Adipocyte (in vitro differentiated cells): ENCODE measurements at places on chromosomes 1 and 21.
A peak's percentile ranks its signal among the peaks of the same experiment; 100 is the strongest.

GRCh38 chr21:38654580-38654979 lies 151.1 kb upstream of the ETS2 start:
- DNase-seq: no peak

GRCh38 chr1:153494976-153495535 lies 34.6 kb upstream of the S100A7 start:
- DNase-seq: peak; percentile 91

- DNase-seq: no peak
Observed at GRCh38 chr21:31892686-31893085, 19.9 kb downstream of the HUNK start.

- no peak for DNase-seq
Observed at GRCh38 chr1:163055005-163055404, 14.2 kb upstream of the RGS4 start.

GRCh38 chr1:35175098-35175576 lies 17.8 kb downstream of the SFPQ start:
- no peak for DNase-seq

DNA sequence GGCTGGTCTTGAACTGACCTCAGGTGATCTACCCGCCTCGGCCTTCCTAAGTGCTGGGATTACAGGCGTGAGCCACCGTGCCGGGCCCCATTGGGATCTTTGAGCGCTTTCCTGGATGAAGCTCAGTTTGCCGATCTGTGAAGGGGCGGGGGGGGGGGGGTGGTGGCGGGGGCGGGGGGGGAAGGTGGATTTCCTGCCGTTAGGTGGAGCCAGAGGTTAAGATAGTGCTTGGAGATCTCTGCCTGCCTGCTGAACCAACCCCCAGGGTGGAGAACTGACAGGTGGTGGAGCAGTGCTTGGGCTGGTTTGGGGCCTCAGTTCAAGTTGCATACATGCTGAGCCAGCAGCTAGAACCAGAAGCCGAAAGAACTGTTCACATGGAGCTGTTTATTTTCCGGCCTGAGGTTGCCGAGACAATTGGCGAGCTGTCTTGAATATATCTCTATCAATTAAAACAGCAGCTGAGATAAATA lies 1.7 kb downstream of the TMCC2 start:
- DNase-seq: peak; percentile 46

DNA sequence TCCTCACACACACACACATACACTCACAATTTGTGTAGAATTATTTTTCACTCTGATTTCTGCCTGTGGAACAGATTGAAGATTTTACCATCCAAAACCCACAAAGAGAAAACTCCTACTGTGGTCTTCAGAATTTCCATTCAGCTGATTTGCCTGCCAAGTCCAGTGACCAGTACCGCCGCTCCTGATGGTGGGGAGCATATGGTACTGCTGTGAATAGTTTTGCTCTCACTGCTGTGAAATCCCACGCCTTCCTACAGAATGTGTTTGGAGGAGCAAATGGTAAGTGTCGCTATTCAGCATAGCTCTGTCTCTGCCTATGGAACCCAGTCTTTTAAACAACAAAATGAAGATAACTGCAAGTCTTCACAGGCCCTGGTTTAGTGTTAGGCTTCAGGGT lies 629.5 kb downstream of the LMO4 start:
- DNase-seq: no peak
